ENCODE measurements at places on chromosomes 1 and 21.

- no peak for DNase-seq
Measured at GRCh38 chr1:55716610-55717009, 501.4 kb upstream of the USP24 start.

- DNase-seq = no peak
Measured at GRCh38 chr1:27650539-27651175, 15.7 kb upstream of the FGR start.

DNA sequence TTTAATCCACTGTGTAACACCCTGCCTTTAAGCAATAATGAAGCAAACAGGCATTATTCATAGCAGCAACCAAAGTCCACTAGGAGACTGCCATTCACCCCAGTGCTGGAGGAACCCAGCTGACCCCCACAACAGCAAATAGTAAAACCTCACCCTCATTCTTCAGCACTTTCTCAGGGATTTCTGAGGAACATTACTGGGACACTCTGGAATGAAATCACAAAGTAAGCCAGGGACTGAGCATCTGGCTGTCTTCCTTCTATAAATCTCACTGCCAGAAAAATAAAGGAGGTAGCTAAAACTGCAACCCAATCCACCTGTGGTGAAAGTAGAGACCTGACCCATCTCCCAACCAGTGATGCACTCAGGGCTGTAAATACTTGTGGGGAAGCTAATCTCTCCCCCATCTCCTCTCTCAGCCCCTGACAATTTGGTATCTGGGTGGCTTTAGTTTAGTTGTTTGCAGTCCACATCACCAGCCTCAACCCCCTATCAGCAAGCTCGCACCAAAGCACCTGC lies 47.1 kb downstream of the COL6A1 start:
- no peak for DNase-seq

DNA sequence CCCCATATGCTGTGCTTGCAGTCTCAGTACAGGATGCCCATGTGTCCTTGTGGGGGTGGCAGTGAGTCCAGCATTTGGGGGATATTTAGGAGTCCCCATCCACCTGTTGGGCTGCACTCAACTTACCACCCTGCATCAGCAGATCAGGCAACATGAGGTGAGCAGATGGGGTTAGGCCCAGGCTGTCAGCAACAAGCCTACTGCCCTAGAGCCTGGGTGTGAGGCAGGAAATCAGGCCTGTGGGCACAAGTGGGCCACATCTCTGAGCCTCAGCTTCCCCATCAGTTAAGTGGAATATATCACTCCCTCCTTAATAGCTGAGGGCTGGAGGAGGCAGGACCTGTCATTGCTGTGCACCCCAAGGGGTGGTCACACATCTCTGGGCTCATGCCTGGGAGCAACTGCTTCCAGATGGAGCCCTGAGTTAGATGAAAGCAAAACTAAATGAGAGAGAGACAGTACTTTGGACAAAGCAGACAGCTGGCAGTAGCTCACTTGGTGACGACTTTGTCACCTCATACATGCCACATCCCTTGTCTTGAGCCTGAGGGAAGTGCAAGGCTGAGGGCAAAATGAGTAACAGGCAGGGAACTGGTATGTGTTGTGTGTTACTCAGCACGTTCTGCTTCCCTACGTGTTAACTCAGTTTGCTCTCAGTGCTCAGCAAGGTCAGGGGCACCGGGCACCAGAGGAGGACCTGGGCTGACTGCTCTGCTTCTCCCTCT lies 48.4 kb downstream of the TRIM11 start:
- no peak for DNase-seq

DNA sequence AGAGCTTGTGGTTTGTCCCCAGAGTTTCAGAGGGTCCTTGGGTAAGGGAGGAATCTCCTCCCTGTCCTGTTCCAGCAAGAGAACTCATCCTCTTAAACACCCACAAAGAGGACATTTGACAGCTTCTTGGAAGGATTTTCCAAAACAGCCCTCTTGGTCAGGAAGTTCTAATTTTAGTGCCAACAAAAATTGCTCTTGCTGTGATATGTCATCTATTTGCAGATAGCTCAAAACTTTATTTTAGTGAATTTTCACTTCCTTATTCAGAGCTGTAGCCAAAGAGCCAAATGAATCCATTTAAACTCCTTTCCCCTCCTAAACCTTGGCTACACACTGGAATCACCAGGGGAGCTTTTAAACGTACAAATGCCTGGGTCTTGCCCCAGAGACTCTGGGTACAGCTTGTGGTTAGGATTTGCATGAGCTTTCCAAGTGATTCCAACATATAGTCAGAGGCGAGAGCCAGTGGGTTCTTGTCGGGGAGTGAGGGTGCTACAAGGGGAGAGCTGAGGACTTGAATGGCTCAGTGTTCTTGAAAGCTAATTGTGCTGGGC lies 11.8 kb upstream of the RASSF5 start:
- DNase-seq = no peak

DNA sequence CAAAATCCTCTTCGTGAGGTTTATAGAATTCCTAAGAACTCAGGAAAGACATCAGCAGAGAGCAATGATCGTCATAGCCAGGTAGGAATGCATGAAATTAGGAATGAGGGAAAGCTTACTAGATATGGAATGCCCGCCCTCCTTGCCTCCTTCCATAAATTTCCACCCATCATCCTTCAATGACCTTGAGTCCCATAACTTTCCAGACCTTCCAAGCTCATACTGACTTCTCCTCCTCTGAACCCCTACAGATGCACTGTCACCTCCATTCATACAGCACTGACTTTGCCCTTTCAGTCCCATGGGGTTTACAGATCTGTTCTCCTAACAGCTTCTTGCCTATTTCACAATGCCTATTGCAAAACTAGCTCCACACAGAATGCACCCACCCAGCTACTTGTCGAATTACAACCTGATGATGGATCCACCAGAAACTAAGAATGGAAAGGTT lies 23.8 kb upstream of the PPP1R15B start:
- no peak for DNase-seq

DNA sequence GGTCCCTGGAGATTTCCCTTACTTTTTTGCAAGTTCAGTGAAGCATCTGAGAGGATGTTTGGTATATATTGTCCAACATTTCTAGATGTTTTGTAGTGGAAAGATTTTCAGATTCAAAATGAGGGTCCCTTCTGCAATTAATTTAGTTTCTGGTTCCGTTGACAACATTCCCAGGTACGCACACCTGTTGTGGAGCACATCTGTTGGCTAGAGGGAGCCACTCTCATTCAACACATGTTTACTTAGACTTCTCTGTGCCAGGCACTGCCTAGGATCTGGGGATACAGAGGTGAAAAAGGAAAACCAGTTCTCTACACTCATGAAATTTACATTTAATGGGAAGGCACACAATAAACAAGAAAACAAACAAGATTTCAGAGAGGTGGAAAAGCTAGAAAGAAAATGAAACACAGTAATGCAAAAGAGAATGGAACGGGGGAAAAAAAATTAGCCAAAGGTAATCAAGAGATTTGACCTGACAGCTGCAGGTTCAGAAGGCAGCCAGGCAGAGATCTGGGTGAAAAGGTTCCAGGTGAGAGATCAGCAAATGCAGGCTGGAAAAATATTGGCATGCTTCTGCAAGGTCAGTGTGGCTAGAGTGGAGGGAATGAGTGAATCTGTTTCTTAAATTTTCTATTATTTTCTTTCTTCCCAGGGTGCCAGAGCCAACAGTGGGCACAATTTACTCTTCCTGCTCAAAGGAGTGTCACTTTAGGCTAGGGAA lies 48.4 kb upstream of the KAZN start:
- DNase-seq = no peak

DNA sequence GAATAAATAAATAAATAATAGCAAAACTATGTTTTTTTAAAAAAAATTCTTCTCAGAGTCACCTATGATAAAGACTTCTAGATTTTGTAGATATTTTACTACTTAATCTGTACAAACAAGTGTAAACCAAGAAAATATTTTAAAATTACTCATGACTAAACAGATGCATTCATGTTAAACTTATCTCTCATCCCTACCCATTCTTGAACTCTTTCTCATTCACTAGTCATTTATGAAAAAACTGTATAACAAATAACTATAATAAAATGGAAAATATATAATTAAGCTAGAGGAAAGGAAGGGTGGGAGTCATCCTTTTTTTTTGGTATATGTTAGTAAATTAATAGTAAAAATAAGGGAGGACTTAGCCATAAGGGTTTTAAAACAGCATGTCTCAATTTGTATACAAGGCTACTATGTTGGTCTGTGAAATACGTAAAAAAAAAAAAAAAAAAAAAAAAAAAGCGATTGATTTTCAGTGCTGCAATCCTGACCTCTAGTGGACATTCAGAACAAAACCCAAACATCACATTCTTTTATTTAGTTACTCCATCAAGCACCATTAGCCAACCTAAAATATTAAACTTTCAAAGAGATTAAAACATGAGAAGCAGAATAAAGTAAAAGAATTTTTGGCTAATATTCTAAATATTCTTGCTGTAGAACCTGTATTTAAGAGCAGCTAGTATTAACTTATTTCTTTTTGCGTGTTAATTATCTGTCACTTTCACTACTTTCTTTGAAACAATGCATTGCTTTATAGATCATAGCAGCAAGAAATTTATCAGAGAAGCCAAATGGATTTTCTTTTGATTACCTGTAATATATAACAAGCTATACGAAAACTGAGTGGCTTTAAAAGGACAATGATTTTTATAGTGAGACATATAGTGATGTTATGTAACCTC lies 255.8 kb upstream of the CACYBP start:
- peak; percentile 28 for DNase-seq

GRCh38 chr1:203059485-203059884 lies 26.3 kb downstream of the MYOG start:
- no peak for DNase-seq

DNA sequence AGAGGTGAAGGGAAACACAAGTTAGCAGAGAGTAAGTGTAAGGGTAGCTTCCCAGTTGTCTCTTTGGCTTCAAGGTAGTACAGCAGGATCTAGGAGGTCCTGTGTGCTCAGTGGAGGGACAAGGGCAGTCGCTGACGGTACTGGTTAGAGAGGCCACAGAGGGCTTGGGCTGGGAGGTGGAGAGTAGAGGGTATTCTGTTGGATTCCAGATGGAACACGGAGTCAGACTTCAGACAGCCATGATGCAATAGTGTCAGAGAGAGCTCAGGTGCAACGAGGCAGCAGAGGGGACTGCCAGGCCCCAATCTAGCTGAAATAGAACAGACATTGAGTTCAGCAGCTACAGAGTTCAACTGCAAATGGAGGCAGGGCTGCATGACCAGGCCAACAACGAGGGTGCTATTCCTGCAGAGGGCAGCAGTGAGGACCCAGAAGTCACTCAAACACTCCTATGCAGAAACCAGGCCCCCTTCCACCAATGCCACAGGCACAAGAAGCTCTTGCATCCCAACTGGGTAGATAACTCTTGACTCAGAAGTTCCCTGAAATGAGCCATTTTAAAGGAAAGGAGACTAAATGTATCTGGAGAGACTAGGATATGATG lies 325.0 kb upstream of the ESRRG start:
- no peak for DNase-seq

DNA sequence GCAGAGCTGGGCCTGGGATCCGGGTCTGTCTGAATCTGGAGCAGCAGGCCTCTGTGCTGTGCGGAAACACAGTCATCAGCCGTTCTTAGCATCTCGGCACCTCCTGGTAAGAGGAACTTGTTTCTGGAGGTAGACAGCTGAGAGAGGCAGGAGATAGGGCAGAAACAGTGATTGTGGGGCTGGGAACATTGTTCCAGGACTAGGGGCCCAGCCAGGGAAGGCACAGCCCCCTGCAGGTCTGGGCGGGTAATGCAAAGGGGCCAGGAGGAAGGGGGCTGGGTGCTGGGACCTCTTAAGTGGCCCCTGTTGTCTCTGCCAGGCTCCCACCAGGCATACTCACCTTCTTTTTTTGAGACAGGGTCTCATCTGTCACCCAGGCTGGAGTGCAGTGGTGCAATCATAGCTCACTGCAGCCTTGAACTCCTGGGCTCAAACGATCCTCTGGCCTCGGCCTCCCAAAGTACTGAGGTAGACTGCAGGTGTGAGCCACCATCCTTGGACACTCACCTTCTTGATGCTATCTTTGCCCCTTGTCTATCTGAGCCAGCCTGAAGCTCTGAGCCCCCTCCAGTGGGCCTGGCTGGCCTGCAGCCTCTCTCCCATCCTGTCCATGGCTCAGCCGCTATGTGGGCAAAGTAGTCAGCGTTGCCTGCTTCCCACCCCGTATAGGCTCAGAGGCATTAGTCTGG lies 134.3 kb upstream of the ZBTB40 start:
- DNase-seq = no peak

DNA sequence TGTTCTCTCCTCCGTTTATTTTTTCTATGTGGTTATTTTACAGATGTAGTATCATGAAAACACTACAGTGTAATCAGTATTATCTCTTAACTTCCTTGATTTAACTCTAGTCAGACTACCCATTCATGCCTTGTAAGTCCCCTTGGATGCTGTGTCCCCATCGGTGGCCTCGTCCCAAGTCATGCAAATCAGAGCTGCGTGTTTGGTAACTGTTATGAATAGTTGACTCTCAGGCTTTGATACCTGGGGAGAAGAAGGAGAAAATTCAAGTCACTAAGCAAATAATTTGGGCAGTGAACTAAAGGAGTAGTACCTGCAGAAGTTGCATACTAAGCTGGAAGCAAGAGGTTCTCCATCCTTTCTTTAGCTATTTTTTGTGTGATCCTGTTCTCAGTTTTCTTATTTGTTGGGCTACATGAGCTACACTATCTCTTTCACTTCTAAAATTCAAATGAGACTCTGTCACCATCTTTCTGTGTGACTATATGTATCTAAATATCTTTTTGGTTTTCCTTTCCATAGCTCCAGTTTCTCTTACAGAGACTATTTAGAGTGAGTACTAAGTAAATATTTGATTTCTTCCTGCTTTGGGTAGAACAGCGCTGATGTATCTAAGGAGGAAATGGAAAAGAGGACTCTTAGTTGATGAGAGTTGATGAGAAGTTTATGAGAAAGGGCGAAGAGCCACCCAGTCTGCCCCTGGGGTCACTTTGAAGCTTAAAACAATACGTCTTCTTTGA lies 50.9 kb downstream of the VANGL2 start:
- no peak for DNase-seq

DNA sequence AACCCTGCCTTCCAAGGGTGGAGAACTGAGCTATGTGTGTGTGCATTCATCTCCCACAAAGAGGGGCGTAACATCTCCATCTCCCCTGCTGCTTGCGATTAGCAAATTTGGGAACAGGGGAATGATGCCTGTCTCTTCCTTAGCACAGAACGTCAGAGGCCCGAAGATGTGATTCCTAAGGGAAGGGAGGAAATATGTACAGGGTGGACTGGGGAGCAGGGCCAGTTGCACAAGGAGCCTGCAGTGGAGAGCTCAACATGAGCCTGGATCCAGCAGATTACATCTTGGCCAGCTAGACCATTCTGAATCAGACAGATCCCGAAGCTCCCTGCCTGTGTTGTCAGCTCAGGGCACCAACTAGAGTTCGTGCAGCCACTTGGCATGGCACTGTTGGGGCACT lies 118.1 kb downstream of the NGF start:
- DNase-seq = no peak
